ENCODE measurements at places on chromosomes 1 and 21.
A peak's percentile ranks its signal among the peaks of the same experiment; 100 is the strongest.

DNA sequence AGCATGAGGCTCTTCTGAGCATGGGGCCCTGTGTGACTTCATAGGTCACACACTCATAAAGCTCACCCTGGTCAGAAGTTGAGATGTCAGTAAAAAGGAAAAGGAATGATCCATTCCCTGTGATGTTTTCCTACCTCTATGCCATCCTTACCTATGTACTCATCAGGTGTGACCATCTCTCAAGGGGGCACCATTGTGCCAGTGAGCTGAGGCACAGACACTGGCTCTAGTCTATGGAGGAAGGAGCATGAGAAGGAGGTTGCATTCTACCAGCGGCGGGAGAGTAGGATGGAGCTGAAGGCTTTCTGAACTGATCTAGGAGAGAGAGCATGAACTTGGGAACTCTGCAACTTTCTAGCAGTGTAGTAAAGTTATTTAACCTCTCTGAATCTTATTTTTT is 65.8 kb upstream of the RGL1 start:
- no peak for DNase-seq

DNA sequence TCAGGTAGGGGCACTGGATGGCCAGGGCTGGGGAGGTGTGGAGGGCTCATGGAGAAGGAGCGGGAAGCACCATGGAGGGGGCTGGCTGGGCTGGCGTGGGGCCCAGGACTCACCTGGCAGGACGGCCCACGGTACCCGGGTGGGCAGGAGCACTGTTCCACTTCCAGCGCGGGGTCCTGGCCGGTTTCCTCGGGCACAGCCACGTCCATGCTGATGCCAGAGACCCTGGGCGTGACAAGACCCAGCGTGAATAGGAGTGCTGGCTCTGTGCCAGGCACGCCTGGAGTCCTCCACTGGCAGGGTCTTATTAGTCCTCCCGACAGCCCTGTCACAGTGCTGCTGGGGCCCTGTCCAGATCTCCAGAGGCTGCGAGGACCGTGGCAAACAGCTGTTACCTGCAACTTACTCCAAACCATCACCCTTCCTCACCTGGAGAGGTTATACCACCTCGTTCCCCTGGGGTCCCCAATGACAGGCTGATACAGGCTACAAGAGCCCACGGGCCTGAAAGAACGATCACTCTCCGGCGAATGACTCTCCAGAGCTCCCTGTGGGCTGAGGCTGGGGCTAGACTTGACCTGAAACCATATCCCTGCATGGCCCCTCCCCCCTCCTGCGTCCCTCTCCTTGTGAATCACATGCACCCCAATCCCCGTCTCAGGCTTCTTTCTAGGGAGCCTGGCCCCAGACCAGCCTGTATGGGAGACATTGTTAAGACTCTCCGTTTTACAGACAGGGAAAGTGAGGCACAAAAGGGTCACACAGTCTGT is 62.1 kb downstream of the HSPG2 start:
- DNase-seq: no peak

DNA sequence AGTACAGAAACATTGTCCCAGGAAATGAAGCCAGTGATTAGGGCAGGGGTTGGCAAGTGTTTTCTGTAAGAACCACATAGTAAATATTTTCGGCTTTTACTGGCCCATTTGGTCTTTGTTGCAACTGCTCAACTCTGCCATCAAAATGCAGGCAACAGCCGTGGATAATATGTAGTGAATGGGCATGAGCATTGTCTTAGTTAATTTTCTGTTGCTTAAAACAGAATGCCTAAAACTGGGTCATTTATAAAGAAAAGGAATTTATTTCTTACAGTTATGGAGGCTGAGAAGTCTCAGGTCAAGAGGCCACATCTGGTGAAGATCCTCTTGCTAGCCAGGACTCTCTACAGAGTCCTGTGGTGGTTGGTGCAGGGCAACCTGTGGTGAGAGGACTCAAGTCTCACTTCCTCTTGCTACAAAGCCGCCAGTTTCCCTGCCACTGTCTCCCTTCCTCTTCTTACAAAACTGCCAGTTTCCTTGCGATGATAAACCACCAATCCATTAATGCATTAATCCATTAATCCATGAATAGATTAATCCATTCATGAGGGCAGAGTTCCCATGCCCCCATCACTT is 166.4 kb downstream of the PSMG1 start:
- no peak for DNase-seq

- no peak for DNase-seq
These were observed 4.9 kb upstream of the OPRD1 start for GRCh38 chr1:28807046-28807445.

DNA sequence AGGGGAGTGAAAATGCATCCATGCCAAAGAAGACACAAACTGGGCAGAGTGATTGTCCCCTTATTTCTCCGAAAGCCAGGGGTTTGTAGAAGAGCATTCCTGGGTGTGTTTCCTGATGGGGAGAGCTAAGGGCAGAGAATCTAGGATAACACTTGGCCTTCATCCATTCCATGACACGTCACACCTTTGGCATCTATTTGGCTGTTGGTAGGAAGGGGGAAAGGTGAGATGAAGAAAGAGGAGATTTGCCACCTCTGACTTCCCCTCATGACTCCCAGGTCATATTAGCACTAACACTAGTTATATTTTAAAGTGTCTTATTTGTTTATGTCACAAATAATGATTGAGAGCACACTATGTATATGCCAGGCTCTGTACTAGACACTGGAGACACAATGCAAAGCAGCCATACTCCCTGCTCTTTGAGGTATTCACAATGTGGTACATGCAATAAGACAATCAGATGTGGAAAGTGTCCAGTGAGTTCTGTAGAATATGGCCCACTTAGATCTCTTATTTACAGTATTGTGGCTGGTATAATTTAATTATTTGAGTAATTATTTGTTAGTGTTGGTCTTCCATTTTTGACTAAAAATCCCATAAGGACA is 54.5 kb upstream of the GADD45A start:
- no peak for DNase-seq

DNA sequence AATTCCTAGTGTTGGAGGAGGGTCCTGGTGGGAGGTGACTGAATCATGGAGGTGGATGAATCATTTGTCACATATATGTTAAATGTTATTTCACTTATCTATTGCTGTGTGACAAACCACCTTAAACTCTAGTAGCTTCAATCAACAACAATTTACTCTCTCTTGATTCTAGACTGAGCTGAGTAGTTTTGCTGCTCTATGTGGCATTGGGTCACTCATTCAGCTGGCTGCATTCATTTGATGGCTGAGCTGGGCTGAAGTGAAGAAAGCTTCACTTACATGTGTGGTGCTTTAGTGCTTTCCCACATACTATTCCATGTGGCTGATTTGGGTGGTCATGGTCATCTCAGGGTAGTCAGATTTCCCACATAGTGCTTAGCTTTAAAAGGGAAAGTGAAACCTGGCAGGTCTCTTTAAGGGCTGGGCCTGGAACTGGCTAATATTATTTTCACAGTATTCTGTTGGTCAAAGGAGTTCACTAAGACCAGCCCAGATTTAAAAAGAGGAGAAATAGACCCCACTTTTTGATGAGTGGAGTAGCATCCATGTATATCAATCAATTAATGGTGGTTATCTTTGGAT is 10.5 kb downstream of the DNAH14 start:
- DNase-seq: no peak

GRCh38 chr21:41398831-41399230 is 27.2 kb upstream of the MX1 start:
- DNase-seq: no peak

DNA sequence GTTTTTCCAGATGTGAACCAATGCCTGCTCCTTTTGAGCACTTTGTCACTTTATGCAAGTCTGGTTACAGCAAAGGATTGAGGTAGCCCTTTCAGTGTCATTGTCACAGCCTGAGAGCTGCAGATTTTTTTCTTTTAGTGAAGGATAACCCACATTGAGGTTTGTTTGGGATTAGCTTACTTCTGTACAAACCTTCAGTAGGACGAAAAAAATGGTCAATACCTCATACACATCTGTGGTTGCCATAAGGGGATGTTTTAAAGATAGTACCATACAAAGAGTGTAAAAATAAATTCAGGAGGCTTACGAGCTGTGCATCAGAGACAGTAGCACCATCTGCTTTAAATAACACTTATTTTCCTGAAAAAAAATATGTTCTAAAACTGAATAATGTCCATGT is 566.0 kb downstream of the AJAP1 start:
- no peak for DNase-seq

DNA sequence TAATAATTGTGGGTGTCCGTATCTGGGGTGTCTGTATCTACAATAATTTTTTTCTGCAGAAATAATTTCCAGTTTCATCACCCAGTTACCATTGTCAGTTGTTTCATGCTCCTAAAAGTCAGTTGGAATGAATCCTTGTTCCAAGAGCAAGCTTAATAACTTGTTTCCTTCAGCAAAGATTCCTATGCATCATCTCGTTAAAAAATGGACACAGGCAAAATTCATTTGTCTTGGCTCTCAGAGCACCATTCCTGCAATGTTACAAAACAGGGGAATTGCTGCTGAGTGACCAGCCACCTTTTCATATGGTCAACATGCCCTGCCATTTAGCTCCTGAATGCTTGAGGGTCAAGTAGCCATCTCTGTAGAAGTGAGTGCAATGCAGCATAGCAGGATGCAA is 393.4 kb downstream of the KCNT2 start:
- no peak for DNase-seq

DNA sequence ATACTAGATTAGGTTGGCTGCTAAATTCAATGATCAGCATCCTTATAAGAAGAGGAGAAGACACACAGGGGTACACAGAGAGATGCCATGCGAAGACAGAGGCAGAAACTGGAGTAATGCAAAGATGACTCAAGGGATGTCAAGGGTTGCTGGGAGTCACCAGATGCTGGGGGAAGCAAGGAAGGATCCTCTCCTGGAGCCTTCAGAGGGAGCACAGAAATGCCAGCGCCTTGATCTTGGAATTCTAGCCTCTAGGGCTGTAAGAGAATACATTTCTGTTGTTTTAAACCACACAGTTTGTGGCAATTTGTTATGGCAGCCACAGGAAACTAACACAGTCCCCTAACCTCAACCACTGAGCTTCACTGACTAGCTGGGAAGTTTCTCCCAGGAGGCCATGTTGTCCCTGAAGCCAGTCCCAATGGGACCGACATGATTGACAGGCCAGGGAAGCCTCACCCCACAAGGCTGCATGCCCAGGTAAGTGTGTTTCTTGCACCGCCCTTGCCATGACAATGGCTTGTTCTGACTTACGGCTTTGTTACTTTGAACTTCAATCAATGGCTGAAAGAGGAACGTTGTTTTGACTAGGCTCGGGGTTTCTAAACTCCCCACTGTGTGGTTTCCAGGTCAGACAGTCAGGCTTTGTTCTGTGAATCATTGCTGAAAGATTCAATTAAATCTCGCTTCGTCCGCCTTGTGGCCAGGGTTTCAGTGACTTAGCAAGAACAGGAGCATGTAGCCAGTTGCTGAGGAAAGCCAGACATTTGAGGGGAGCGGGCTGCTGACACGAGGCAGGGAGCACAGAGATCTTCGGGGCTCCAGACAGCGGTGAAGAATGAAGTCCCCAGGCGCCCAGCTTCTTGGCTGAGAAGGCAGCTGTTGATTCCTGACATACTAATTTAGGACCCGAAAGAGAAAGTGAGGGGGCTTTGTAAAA is 62.3 kb downstream of the RUNX1 start:
- peak; percentile 9 for DNase-seq

GRCh38 chr1:206723805-206724472 is 39.2 kb downstream of the MAPKAPK2 start:
- no peak for DNase-seq

- DNase-seq: no peak
These were observed 189.1 kb downstream of the CLIC6 start for GRCh38 chr21:34857874-34858273.

DNA sequence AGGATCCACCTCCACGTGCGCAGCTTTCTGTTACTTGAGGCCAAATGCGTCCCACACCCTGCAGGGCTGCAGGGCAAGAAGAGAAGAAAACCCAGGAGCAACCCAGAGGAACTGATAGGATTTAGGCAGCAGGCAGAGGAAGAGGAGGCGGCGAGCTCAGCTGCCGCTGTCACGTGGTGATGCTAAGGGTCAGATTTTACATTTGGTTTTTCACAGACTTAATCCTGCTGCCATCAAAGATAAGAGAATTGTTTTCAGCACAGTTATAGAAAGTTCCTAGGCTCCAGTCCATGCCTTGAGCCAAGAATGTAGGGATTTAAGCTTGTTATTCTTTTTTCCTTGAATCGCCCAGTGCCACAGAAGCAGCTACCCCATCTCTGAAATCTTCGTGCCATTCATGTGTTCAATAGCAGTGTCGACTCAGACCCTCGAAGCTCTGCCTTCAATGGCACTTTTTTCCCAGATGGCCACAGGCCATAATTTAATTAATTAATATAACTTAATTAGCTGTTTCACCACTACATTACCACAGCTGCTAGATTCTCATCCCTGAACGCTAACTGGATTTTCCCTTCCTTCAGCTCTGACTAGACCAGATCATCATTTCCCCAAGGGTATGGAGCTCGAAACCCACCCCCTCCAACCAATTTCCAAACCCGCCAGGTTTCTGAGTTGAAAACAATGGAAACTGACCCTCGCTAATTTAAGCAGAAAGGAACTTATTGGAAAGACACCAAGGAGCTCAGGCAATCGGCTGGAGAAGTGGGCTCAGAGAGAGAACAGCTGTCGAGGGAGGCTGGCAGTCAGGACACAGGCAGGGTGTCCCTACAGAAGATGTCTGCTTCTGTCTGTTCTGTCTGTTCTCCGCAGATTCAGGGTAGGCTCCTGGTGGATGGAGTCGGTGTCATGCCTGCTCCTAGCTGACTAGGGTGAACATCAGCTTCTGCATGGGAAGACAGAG is 36.2 kb downstream of the LDLRAP1 start:
- no peak for DNase-seq

DNA sequence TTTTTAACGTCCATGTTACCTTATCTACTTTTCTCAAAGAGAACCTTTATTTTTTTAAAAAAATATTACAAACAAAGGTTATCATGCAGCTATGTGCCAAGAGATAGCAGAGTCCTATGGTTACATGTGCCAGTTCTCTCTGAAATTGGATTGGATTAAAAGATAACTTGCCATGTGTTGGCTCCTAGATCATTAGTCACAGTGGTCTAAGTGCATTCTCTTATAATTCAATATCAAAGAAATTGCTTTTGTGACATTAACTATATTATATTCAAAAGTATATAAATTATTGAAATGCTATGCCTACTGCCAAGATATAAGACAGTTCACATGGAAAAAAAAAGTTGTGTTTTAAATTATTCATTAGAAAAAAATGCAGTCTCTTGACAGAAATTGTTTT is 494.2 kb downstream of the NEGR1 start:
- no peak for DNase-seq

Measured in iPS DF 19.7 (cell line).